Hepatocyte (in vitro differentiated cells): ENCODE measurements at places on chromosomes 7 and 10.

GRCh38 chr7:136687693-136688322 is 180.6 kb upstream of the CHRM2 start:
- DNase-seq: peak; percentile 46

DNA sequence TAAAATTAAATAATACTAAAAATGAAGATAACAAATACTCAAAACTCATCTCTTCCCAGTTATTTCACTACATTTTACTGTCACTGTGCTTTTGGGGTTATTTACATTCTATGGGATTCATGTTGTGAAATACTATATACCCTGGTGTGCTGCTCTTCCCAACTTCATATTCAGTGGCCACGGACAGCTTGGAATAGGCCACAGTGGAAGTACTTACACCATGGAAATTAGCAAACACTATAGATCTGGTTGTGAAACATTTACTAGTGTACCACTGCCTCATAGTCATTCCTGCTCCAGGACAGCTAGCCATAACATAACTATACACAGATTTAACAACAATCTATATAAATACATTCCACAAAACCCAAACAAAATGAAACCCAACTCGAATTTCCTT is 21.2 kb upstream of the KDM7A start:
- DNase-seq: no peak

GRCh38 chr10:79444199-79445119 is 965 bp downstream of the ZCCHC24 start:
- peak; percentile 77 for DNase-seq

DNA sequence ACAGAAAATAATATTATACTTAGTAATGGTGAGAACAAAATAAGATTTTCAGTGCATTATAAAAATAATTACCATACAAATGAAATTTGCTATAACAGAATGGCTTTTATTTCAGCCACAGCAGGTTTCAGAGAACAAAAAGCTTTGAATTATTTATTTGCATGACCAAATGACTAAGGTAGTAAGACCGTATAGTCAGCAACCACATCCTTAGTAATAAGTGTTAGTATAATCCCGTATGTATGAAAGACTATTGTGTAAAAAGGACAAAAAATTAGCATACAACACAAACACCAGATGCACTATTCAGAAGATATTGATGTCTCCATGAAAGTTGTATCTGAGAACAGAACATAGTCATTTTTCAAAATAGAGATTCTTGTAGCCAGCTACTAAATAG is 12.2 kb downstream of the PDZD8 start:
- DNase-seq: no peak

DNA sequence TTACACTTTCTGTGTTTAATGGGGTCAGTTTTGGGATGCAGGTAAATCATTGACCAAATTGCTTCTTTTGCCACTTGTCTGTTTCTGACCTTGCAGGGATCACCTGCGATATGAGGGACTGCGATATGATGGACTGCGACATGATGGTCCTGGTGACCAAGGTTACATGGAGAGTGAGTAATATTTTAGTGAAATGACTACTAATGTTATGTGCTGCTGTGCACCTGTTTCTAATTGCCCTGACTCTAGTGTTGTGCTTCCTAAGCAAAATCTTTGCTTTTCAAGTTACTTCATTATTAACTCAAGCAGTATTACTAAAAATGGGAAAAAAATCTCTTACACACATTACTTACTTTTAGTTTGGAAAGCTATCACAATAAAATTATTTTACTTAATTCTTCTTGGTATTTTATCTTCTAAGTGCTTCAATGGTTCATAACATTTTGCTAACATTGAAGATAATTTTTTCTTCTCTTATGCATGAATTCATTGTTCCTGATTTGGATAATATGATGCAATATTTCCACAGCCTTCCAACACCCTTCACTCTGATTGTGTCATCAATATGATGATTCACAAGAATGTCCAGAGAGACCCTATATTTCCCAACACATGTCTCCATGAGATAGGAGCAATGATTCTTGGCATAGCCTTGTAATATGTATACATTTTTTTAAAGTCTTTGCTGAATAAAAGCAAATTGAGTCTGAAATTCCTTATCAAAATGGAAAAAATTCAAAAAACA is 306.2 kb upstream of the AKR1E2 start:
- no peak for DNase-seq

GRCh38 chr7:27775782-27776181 is 35.8 kb downstream of the TAX1BP1 start:
- no peak for DNase-seq

DNA sequence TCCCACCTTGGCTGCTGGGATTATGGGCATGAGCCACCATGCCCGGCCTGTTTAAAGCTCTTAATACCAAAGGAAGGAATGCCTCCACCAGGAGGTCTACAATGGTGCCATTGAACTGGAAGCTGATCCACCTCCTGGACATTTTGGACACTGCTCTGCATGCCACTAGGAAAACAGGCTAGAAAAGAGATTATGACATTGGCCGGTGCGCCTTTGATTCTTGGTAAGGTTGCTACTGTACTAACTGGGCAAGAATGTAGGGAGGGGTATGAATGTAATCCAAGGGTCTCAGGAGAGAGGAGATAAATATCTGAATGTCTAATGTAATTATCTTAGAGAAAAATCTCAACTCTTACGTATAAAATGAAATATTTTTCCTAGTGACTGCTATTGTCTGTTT is 21.7 kb upstream of the TSGA13 start:
- DNase-seq: no peak

DNA sequence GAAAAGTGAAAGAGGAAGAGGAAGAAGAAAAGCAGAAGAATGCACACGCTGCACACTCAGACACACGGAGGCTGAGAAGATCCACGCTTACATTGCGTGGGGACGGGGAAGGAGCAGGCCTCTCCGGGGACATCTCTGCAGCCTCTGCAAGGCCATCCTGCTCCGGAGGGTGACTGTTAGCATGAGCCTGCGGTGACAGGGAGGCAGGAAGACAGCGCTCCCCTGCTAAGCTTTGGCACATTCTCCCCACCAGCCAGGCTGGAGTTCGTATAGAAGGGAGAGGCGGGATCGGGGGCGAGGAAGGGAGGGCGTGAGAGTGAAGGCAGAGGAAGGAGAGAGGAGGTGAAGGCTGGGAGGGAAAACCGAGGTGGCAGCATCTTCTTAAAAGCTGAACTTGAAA is 366.0 kb upstream of the SHH start:
- no peak for DNase-seq

DNA sequence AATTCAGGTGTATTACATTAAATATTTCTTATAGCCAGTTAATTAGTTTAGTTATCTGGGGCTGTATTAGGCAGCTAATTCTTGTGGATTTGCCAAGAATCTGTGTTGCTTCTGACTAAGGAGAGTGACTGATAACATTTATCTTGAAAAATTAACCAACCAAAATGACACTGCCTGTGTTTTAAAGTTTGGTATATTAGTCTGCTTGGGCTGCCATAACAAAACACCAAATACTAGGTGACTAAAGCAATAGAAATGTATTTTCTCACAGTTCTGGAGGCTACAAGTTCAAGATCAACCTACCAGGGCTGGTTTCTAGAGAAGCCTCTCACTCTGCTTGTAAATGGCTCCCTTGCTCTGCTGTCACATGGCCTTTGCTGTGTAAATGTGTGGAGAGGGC is 12.9 kb downstream of the EXOC4 start:
- DNase-seq: no peak

DNA sequence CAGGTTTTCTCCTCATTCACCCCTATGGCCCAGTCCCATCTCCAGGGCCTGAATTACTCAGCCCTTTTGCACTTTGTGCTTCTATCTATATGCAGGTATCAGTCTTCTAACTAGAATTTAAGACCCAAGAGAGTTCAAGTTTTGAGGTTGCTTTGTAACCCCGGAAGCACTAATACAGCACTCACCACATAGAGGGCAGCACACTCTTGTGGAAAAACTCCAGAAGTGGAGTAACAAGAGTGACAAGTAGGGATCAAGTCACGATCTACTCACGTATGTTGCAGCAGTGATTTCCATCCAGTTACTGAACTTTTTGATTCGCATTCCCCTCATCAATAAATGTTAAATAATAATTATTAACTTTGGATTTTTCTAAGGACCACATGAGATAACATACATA is 151.0 kb downstream of the CHCHD3 start:
- no peak for DNase-seq

- DNase-seq: no peak
Observed at GRCh38 chr7:105827151-105827875, 49.1 kb downstream of the ATXN7L1 start.

DNA sequence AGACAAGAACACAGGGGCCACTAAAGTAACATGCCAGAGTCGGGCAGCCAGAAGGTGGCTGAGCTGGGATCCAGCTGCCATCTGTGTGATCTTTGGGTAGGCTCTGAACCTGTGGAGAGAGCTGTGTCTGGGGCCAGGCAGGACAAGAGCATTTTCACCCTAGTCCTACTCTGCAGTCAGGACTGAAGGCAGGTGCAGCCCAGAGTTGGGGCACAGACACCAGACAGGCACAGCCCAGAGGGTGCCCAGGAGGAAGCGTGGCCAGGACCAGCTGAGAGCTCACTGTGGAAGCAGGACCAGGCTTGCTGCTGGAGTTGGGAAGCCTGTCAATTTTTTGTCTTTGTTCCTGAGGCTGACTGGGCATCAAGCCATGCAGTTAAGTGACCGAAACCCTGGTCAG is 113.6 kb downstream of the ADCY1 start:
- no peak for DNase-seq

- DNase-seq: peak; percentile 16
Observed at GRCh38 chr7:33534833-33535232, 370.5 kb upstream of the BMPER start.

- DNase-seq: no peak
Observed at GRCh38 chr7:28195910-28196620, 15.5 kb upstream of the JAZF1 start.

GRCh38 chr10:33710006-33710405 is 375.5 kb upstream of the NRP1 start:
- no peak for DNase-seq

GRCh38 chr7:11332865-11333228 is 359.2 kb downstream of the PHF14 start:
- no peak for DNase-seq

DNA sequence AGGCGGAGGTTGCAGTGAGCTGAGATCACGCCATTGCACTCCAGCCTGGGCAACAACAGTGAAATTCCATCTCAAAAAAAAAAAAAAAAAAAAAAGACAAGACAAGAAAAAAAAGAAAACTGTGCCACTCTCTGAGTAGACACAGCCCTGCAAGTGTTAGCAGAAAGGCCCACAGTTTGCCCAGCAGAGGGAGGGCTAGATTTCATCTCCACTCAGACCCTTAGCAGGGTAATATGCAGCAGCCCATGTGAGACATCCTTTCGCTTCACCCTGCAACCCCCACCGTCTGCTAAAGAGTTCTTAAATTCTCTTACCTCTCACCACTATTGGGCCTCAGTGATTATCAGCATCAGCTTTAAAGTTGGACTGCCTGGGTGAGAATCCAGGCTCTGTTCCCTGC is 38.2 kb downstream of the CTNNA3 start:
- no peak for DNase-seq

- DNase-seq: no peak
Observed at GRCh38 chr7:99244939-99245338, 27.7 kb upstream of the MYH16 start.

DNA sequence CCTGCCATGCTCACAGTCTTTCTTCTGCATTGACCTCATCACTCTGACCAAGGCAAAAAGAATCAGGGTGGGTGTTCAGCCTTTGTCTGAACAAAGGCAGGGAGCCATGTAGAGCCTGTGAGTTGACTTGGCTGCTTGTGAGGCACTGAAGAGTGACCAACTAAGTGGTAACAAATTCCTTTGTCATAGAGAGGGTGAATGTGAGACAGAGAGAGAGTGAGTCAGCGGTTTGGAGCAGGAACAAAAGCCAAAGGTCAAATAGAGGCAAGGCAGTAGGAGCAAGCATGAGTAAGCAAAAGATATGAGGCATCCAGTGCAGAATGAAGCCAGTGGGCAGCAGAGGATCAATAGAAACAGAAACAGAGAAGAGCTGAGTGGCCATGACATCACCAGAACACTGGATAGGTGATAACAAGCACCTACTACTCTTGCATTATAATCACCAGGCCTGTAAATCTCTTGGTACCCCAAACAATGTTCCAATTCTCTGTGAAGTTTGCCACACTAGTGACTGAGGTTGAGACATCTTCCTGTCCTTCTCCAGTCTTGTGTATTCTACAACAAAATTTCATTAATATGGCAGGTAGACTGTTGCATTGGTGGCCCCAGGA is 116.2 kb upstream of the LAMB4 start:
- peak; percentile 52 for DNase-seq

- DNase-seq: no peak
Observed at GRCh38 chr7:76023002-76023401, 24.8 kb downstream of the STYXL1 start.

DNA sequence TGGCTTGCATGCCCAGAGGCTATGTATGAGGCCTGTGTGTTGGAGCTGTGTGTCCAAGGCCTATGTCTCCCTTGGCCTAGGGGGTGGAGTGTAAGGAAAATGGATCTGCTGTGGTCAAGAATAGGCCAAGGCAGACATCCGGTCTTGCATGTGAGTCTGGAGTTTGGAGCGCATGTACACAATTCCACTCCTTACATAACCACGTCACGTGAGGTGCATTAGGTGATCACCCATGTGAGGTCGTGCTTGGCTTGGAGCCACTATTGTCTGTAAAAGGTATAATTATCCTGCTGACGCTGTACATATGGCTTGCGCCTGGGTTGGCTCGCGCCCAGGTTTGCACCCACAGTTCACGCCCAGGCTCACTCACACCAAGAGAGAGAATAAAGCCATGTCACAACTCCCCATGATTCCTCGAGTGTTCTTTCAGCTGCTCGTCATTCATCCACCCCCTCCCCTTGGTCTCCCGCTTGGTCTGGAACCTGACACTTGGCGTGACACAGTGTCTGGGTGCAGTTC is 105.5 kb downstream of the BICC1 start:
- DNase-seq: no peak

GRCh38 chr7:27160145-27160545 is 3.7 kb upstream of the HOXA7 start:
- peak; percentile 18 for DNase-seq

DNA sequence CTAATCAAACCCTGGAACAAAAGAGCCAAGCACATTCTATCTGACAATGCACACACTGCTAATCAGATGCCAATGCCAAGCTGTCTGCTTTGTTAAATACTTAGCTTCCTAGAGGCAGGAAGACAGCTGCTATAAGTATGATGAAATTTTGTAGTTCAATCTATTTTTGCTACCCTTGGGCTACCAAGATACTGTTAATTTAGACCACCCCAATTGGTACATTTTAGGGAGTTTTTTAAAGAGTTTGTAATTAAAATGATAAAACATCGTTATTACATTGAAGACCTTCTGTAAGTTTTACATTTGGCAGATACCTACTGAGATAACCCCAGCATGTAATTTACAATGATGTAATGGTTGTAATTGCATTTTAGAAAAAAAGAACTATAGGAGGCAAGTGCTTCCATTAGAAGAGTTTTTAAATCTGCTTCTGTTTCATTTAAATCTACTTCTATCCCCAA is 268.5 kb downstream of the ADK start:
- DNase-seq: no peak
